ENCODE measurements at places on chromosomes 16 and 17.

DNA sequence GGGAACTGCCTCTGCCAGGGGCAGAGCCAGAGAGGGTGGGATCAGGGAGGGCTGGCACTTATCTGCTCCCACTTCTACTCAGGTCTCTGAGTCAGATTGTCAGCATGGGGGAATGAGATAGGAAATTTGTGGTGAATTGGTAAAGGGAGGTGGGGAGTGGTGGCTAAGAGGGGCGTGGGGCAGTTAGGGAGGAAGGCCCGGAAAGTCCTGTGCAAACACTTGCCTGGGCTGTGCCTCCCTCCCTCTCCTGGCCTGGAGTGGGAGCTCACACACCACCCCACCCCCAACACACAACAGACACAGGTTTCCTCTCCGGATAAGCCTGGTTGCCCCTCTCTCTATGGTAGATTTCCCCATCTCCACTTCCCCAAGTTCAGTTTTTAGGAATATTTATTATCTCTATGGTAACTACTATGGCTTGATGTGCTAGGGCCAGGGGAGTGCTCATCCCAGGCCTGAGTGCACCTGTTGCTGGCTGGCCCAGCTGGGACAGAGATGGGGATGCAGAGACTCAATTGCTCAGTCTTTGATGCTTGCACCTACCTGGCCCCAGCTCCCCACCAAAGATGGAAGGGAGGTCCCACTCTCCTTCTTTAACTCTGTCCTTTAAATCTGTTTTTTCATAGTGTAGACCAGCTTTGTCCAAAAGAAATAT lies 2.7 kb downstream of the SPNS2 start:
- no peak for DNase-seq

GRCh38 chr16:84913315-84913714 lies 93.5 kb downstream of the CRISPLD2 start:
- no peak for DNase-seq

DNA sequence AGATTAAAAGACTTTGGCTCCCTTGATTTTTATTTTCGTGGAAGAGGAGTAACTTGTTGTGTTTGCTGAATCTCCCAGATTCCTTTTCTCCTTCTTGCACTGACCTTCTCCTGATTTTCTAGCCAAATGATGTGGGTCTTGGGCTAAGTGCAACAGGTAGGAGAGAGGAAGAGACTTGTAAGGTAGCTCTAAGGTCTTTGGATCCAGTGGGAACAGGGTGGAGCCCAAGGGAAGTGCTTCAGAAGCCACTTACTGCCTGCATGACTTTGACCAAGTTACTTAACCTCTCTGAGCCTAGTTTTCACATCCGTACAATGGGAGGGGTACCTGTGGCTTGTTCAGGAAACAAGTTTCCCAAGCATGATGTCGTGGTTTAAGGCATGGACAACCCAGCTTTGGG lies 111.3 kb upstream of the IRX3 start:
- DNase-seq: no peak

GRCh38 chr16:12999368-12999767 lies 98.0 kb downstream of the SHISA9 start:
- no peak for DNase-seq

GRCh38 chr17:40355123-40355803 lies 9.3 kb downstream of the GJD3 start:
- peak; percentile 96 for DNase-seq

DNA sequence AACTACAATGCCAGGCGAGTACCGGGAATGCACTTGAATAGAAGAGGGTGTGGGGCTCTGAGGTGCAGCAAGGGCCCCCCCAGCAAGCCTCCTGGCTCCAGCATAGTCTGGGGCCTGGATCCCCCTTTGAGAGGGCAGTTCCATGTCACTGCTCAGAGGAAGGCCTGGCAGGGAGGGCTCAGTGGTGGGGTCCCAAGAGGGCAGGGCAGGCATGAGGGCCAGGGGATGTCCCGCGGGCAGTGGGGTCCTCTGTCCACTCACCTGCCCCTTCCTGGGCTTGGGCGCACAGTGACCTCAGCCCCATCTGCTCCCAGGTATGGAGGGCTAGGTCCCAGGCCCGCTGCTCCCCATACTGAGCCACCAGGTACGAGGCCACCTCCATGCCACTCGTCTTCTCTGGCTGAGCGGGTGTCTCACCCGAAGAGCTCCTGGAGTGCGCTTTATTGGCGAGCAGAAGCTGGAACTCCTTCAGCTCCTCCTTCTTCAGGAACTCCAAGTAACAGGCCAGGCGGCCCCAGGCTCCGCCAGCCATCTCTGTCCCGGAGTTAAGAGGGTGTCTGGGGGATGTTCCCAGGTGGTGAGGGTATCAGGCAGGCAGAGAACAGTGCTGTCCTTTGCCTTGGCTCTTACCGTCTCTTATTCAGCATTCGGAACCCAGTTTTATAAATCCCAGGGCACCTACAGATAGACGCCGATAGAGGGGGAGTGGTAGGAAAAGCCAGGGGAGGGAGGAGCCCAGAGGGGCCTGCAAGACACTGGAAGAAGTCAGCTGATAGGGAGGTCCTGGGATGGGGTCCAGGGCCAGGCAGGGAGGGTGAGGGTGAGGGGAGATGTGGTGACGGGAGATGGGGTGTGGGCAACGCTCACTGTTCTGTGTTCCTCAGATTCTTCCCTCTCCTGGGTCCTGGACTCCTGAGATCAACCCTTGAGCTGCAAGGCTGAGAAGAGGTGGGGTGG lies 605 bp downstream of the NLRP1 start:
- no peak for DNase-seq

GRCh38 chr17:2346475-2346874 lies 9.2 kb downstream of the SGSM2 start:
- no peak for DNase-seq

DNA sequence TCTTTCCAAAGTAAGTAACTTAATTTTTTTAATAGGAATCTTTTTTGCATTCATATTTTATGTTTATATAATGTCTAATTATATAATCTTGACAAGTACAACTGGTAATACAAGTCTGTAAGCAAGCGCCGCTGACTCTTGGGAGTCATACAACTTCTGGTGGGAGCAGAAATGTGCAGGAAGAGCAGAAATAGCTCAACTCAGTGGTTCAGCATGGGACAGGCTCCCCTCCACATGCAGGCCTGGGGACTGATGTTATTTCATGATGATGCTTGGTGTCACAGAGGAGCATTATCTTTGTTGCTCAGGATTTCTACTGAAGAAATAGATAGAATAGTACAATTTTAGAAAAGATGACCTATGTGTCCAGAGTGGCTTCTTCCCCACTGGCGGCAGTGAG lies 10.7 kb downstream of the UQCRC2 start:
- DNase-seq: no peak

DNA sequence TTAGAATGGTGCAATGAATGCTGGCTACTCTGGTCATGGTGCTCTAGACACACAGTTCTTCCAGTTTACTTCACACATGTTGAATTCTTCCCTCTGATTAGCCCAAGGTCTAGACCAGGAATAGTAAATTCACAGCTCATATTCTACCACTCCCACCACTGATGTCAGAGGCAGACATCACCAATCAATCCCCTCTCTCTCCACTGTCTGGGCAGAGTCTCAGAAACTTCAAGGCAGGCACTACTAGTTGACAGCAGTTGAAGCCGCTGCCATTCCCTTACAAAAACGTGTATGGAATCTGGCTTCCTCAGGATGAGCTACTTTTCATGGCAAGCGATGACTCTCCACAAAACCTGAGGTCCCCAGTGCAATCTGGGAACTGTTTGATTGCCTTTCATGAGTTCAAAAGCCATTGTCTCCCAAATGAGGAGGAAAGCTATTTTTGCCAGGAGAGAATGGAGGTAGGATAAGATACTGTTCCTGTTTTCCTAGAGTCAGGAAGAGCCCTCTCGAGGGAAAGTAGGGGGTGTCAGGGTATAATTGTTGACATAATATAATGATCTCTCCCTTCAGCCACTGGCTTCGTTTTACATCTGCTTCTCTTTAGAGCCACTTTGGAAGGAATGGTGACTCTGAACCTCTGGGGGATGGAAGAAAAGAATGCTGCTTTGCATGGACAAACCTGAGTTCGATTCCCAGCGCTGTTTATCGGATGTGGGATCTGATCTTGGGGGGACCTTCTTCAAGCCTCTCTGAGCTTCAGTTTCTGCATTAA lies 90.0 kb downstream of the FOXL1 start:
- no peak for DNase-seq

- DNase-seq: no peak
These were observed 907 bp upstream of the ESRP2 start for GRCh38 chr16:68236826-68237242.

DNA sequence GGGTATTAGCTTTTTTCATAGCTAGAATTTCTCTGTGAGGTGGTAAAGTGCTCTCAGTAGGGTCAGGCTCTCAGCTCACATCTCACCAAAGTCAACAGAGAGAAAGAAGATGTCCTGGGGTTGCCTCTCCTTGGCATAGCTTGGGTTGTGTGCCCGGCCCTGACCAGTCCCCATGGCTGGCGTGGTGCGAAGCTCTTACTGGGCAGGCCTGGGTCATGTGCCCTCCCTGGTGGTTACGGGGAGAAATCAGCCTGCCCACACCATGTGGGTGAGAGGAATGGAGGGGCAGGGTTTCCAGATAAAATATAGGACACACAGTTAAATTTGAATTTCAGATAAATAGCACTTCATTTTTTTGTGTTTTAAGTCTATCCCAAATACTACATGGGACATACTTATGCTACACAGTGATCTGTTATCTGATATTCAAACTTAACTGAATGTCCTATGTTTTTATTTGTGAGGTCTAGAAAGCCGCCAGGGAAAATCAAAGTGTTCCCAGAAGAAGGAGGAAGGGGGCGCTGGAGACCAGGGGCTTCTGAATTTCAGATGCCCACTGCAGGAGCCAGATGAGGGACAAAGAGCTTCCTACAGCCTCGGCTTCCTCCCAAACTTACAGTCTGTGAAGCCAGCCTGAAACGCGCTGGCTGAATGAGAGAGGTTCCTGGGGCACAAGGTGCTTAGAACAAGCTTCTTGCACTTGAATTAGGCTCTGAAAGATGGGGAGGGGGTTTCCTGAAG lies 45.4 kb downstream of the NKD1 start:
- no peak for DNase-seq

DNA sequence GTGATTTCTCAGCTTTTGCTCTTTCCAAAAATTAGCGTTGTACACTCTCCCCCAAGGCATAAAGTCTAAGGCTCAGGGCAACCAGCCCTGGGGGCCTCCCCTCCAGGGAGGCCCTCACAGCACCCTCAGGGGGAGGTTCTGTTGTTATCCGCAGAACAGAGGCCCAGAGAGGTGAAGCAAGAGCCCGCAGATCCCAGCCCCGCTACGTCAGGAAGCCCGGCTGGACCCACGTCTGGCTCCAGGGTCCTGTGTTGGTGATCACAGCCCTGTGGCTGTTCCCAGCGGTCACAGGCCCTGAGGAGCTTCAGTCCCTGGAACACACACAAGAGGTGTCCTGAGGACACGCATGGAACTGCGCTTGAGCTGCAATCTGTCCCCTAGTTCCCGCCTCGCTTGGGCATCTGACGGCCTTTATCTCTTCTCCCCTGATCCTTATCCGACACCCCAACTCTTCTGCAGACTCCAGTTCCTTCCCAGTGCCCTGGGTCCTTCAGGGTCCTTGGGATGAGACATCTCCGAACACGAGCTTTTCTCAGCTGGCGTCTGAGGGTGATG lies 1.1 kb upstream of the ZG16B start:
- DNase-seq: no peak

GRCh38 chr17:61284174-61284573 lies 115.5 kb upstream of the TBX2 start:
- DNase-seq: no peak

DNA sequence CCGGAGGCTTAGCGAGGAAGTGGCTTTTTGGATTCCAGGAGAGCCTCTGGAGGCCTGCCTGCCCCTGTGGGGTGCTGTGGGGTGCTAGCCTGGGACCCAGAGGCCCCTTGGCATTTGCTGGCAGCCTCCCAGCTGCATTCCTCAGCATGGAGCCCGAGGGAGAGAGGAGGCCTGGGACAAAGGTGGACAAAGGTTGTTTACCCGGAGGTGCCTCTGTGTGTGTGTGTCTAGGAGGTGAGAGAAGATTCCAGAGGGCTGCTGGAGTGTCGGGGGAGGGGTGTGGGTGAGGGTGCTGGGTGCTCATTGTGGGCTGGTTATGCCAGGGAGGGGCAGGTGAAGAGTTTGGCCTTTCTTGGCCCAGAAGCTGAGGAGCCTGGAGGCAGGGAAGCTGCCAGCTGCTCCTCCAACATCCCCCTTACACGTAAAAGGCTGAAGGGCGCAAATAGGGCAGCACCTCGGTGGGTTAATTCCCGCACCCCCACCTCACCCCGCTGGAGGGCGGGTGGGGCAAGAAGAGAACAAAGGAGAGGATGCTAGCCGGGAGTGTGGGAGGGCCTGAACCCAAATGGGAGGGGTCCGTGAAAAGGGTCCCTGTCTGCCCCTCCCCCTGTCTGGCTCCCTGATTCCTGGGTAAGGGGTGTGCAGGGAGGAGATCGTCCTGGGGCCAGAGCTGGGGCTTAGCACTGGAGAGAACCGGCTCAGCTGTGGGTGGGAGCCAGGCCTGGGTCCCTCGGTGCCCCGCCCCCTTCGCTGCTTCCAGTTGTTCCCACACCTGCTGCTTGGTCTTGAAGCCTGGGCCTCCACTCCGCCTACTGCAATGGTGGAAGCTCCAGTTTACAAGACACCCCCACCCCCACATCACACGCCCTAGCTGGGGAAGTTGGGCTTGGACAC lies 9.9 kb downstream of the HEXIM2 start:
- DNase-seq: no peak

DNA sequence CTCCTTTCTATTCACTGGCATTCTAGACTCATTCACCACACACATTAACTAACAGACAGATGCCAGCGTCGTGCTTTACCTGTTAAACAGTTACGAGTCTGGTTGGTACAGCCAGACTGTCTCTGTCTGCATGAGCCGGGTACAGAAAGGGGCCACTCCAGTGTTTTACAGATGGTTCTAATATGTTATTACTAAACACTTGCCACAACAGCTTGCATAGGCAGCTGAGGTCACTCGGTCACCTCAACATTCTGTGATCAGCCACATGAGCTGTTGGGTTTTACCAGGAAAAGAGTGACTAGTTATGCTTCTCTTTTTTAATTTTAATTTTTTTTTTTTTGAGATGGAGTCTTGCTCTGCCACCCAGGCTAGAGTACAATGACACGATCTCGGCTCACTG lies 25.2 kb downstream of the CD300A start:
- no peak for DNase-seq

GRCh38 chr17:3961564-3962047 lies 2.6 kb downstream of the ATP2A3 start:
- DNase-seq: no peak

GRCh38 chr16:57226701-57227621 lies 18.1 kb upstream of the ARL2BP start:
- no peak for DNase-seq

All from D721Med (cell line).